NCI-H526 (cell line): ENCODE measurements at places on chromosomes 3 and 15.

GRCh38 chr15:45535486-45536042 lies 13.0 kb upstream of the SLC30A4 start:
- peak; percentile 77 for DNase-seq

DNA sequence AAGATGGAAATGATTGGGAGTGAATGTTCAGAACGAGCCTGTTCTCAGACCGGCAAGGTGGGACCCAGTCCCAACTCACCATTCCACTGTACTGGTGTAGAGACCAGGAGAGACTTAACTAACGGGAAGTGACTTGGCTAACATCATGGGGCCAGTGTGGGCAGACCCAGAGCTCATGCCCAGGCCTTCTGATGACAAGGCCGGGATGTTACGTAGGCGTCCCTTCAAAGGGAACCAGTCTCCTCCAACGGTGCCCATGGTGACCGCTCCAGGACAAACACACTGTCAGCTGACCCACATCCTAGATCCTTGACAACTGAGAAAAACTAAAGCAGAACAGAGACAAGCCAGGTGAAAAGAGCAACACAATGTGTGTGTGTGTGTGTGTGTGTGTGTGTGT lies 128.4 kb upstream of the HACD2 start:
- DNase-seq: no peak

DNA sequence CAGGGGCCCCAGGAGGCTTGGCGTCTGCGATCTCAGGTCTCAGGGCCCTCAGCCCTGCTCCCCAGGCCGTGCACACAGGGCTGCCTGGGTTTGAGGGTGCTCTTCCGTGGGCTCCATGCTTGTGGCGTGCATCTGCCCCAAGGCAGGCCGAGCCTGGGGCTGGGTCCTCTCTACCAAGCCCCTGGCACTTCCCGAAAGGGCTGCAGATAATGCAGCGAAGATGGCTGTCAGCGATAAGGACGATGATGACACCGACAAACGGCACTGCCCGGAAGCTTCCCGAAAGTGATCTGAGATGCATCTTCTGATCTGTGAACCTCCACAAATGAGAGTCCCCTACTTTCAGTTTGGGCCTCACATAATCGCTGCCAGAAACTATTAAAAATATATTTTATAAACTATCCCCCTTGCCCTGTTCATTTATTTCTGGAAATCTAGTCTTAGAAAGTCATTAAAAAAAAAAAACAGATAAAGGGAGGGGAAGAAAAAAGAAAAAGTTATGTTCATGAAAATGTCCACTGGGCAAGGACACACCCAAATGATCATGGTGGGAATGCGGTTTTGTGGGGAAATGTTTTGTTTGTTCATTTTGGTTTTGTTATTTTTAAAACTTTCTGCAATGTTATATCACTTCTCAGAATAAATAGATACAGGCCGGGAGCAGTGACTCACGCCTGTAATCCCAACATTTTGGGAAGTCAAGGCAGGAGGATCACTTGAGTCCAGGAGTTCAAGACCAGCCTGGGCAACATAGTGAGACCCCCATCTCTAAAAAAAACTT lies 51.5 kb downstream of the RPN1 start:
- DNase-seq: no peak

GRCh38 chr15:33107950-33108349 lies 86.6 kb downstream of the FMN1 start:
- no peak for DNase-seq

- no peak for DNase-seq
Measured at GRCh38 chr3:119662604-119663373, 2.4 kb upstream of the POPDC2 start.

- DNase-seq: no peak
Measured at GRCh38 chr3:81279481-81280379, 481.7 kb downstream of the GBE1 start.

GRCh38 chr3:44039006-44039405 lies 202.7 kb upstream of the TOPAZ1 start:
- no peak for DNase-seq

DNA sequence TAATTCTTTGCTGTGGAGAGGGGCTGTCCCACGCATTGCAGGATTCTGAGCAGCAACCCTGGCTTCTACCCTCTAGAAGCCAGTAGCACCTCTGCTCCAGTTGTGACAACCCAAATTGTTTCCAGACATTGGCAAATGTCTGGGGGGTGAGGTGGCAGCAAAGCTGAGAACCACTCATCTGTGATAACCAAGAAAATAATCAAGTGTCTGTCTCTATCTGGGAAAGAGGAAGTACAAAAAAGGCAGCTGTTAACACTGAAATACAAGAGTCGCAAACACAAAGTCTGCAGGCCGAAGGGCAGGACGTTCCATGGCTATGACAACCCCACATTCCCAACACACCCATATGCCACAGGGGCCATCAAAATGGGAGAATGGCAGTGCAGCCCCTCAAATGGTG lies 42.2 kb upstream of the GNB5 start:
- DNase-seq: no peak

GRCh38 chr3:145698749-145699148 lies 462.2 kb downstream of the PLOD2 start:
- DNase-seq: no peak

- DNase-seq: no peak
Measured at GRCh38 chr3:125157183-125157582, 55.4 kb downstream of the SLC12A8 start.

DNA sequence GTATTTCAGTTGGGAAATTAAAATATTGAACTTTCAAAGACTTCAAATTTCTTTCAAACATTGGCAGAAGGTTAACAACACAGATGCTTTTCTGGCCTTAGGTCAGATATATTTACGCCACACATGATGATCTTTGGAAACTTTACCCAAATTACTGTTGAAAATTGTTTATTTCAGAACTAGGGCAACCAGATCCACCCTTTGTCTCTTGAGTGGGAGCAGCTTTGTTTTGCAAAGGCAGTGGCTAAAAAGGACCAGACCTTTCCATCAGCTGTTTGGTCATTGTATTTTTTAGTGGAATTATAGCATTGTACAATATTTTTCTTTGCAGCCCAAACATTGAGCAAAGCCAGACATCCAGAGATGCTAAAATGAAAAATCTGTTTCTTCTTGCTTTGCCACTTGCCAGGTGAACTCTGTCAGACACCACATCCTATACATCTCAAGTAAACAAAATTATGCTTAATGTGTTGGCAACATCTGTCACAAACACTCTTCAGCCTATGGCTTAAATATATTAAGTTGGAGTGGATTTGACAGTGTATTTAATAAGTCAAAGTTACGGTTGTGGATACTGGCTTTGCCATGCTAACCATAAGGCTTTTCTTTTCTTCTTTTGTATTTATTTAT lies 651.9 kb downstream of the RBMS3 start:
- DNase-seq: no peak
